SHP77 treated with DMSO at 0.1 percent for 48 hours (cell line): ENCODE measurements at places on chromosomes 6 and 20.

- no peak for DNase-seq
Observed at GRCh38 chr20:51118216-51118615, 95.3 kb upstream of the KCNG1 start.

GRCh38 chr6:48714250-48714649, 603.3 kb upstream of the PTCHD4 start:
- no peak for DNase-seq

DNA sequence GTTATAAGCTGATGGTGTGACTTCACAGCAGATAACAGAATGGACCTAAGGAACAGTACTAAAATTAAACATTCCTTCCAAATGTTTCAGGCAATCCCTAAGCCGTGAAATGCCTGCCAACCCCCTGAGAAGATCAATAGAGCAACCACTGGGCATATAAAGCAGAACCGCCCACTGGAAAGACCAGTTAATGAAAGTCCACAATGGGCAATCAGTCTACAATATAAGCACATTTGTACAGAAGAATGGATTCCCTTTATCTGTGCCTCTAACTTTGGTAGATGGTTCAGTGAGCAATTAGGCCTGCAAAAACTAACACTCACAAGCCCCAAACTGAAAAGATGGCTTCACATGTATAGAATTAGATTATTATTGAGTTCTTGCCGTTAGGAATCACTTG, 286.6 kb downstream of the UBE3D start:
- no peak for DNase-seq

DNA sequence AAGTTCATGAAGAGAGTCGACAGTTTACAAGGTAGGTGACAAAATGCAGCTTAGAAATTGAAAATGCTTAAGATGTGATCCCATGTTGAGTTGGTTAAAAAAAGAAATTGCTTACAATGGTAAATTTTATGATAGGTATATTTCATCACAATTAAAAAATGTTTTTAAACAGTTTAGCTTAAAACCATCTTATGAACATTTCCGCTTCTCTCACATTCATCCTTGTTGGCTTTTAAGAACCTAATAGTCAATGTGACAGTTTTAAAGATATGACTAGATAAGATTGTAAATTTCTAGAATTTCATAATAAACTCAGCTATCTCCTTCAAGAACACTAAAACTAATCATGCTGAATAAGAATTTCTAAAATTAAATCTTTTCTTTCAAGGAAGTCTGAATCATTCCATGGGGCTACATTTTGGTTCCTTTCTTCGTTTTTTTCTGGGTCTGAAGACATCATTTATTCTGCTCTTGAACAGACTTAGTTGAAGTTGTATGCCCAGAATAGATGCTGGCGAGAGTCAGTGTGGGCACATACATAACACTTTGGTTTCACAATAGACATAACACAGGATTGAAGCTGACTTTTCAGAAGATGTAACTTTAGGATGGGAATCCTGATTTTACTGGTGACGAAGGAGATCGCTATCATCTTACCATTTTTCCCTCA, 35.9 kb upstream of the LTV1 start:
- no peak for DNase-seq

- DNase-seq = no peak
Observed at GRCh38 chr6:33652002-33652401, 30.9 kb downstream of the ITPR3 start.

DNA sequence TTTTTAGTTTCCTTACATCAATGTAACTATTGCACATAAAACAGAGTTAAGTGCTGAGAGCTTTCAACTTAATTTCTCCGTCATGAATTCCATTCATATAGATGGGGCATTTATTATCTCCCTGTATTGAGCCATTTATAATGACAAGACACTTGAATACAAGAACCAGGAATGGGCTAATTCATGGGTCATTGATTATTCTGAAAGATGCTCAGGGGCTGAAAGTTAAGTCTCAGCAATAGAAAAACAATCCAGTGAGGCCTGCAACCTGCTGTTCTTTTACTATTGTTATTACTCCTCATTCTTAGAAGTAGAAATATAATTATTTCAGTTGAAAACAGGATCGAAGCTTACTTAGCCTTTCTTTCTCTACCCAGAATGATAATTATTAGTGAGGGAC, 307.7 kb downstream of the MMUT start:
- no peak for DNase-seq

- DNase-seq = no peak
Observed at GRCh38 chr6:42428326-42429041, 23.2 kb downstream of the TRERF1 start.

- no peak for DNase-seq
Observed at GRCh38 chr6:129006724-129007514, 124.0 kb downstream of the LAMA2 start.

DNA sequence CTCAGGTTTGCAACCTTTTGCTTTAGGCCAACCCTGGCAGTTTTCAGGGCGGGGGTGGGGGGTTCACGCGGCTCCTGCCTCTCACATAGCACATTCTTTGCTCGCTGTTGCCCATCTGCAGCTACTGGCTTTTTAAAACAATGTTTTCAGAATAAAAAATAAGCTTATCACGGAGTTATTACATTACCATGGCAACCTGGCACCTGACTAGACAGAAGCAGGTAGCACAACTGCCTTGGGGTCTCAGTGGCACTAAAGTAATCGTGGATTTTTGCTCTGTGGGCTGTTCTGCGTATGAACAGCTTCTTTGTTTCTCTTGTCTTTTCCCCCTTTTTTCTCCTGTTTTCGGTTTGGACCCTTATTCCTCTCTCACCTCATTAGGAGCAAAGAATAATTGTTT, 9.1 kb upstream of the MANBAL start:
- DNase-seq = no peak

DNA sequence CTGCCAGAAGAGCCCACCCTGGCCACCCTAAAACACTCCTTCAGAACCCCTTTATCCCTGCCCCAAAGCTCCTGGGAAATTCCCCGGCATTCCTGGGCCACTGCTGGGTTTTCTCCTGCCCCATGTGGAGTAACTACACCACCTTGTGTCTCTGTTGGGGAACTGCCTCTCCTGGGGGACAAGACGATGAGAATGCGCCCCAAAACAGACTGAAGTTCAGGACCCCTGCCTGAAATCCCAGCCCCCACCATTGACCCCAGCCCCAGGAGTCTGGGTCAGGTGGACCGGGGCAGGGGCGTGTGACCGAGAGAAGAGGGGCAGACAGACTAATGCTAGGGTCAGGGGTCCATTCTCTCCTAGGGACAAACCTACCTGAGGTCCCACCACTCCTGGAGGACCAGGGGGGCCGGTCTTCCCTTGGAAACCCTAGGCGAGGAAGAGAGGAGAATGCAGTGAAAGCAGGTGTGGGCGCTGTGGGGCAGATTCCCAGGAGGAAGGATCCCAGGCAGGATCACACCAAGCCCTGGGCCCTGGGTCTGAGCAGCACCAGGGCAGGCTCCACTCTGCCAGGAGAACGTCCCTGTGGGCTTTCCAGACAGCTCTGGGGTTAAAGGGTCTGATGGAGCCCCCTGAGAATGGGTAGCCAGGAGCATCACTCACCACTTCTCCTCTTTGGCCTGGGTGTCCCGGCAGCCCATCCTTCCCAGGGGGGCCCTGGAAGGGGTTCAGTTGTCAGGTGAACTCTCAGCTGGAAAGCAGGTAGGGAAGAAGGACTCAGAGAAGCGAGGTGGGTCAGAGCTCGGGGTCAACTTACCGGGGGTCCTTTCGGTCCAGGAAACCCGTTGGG, 19.4 kb downstream of the COL11A2 start:
- DNase-seq = no peak

DNA sequence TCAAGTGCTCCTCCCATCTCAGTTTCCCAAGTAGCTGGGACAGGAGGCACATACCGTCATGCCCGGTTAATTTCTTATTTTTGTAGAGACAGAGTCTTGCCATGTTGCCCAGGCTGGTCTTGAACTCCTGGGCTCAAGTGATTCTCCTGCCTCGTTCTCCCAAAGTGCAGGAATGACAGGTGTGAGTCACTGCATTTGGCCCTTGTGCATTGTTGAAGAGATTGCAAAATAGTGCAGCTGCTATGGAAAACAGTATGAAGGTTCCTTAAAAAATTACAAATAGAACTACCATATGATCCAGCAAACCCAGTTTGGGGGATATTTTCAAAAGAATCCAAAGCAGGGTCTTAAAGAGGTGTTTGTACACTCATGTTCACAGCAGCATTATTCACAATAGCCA, 69.1 kb downstream of the GJA10 start:
- no peak for DNase-seq

DNA sequence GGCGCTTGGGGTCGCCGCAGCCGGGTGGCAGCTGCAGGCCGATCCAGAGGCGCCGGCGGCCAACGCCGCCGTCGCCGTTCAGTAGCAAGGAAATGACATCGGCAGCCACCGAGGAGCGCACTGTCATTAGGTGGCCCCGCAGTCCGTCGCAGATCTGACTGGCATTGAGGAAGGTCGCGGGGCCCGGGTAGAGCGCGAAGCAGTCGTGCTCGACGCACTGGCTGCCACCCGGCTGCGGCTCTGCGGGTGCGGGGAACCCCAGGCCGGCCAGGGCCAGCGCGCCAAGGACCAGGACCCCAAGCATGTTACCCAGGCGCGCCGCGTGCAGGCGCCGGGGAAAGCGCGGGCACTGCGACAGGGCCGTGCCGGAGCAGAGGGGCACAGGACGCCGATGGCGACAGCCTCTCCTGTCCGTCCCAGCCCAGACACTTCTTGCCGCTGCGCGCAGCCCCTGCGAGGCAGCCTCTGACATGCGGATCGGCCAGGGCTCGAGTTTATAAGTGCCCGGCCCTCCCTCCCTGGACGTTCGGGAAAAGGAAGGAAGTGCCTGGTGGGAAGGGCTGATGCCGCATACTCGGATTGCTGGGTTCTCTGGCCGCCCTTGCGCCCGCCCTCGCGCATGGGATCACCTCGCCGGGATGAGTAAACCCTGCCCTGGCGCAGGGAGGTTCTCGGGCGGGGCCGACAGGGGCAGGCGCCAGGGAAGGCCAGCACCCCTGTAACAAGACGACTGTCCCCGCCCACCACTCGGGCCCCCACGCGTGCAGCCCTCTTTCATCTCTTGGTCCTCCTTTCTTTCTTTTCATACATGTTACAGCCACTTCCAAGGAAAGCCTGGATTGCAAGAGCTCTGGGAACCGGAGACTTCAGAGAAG, at the start of gene THBD:
THBD (minus strand) TSS at position 472 of the 875 bp plus-strand sequence; CDS start at position 304, 168 bp downstream.
- no peak for DNase-seq

- no peak for DNase-seq
Observed at GRCh38 chr6:16694781-16695578, 66.3 kb downstream of the ATXN1 start.

GRCh38 chr20:3119044-3119443, 34.5 kb upstream of the AVP start:
- no peak for DNase-seq

GRCh38 chr20:38237381-38237780, 23.2 kb downstream of the KIAA1755 start:
- DNase-seq = no peak

DNA sequence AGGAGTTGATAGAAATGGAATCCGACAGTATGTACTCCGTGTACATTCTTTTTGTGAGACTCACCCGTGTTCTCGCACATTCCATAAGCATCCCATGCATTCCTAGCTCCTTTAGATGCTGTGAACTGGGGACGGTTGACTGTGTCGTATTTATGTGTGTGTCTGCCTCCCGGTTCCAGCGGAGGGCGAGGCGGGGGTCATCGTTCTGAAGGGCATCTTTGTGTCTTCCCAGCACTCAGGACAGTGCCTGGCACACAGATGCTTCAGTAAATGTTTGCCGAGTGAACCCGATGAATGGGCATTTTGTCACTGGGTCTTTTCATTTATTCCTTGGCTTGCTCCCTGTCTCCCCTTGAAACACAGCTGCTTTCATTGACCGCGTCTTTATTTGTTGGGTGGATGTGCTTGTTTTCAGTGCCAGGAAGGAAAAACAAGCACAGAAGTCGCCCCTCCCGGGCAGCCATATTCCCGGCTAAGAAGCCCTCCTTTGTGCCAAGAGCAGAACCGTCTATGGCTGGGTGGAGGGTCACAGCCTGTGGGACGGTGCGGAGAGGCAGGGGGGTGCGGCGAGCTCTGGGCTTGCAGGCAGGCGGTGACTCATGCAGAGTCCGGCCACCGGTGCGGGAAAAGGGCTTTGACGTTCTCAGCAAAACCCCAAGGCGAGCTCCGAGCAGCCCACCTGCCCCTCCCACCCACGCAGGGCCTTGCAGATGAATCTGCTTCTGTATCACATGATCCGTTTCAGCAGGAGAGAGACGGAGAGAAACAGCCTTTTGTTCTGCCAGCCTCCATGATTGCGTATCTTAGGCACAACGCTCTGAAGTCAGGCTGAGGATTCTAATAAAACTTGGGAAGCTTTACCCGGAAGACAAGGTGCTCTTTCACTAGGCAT, 11.2 kb upstream of the PSMG4 start:
- no peak for DNase-seq

GRCh38 chr6:128039543-128039942, 138.7 kb upstream of the THEMIS start:
- DNase-seq = no peak

- no peak for DNase-seq
Observed at GRCh38 chr20:667351-668034, 8.1 kb downstream of the SCRT2 start.

DNA sequence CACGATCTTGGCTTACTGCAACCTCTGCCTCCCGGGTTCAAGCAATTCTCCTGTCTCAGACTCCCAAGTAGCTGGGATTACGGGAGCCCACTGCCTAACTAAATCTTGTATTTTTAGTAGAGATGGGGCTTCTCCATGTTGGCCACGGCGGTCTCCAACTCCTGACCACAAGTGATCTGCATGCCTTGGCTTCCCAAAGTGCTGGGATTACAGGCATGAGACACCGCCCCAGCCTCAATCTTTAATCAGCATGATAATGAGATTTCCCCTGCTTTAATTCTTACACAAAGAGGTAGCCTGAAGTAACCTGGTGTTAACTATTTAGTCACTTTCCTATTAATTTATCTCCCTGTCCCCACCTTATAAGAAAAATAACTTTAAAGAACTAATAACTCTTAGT, 31.3 kb upstream of the TRDN start:
- DNase-seq = no peak

DNA sequence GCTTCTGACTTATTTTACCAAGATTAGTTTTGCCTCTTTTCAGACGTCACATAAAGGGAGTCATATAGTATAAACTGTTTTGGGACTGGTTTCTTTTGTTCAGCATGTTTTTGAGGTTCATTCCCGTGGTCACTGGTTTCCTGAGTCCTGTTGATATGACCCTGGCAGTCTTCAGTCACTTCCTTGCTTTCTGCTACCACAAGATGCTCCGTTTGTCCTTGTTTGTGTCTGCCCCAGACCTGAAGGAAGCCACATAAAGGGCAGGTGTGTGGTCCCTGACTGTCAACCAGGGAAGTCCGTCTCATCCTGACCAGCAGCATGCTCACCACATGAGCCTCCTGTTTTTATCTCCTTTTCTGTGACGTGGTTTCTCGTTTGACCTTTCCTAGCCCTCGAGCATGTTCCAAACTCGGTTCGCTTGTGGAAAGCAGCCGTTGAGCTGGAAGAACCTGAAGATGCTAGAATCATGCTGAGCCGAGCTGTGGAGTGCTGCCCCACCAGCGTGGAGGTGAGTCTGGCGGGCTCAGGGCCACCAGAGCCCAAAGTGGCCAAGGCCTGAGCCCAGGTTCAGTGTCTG, 26.1 kb upstream of the C20orf204 start:
- no peak for DNase-seq

- DNase-seq = no peak
Observed at GRCh38 chr6:6439778-6440177, 119.3 kb upstream of the F13A1 start.

GRCh38 chr20:64027981-64028685, 7.8 kb upstream of the C20orf204 start:
- DNase-seq = no peak
